Heart left ventricle (tissue), 16 donors: ENCODE measurements at places on chromosomes 3 and 15. TPM values are rescaled to one million over a fixed set of nuclear protein-coding genes. Genes with fewer than 3 reads are reported as not detected.

PRRT3 gene
- 0.44 TPM for polyA plus RNA-seq

PTPRG gene
- polyA plus RNA-seq, result 8.0 TPM

TMEM41A gene
- polyA plus RNA-seq, result 13.5 TPM

C3orf49 gene
- not detected for polyA plus RNA-seq

GCNT3 gene
- not detected for polyA plus RNA-seq

CYB561D2 gene
- 18.6 TPM for polyA plus RNA-seq

ZPLD1 gene
- not detected for polyA plus RNA-seq

ZNF592 gene
- polyA plus RNA-seq, result 9.7 TPM

PTX3 gene
- 0.30 TPM for polyA plus RNA-seq

TIGIT gene
- 0.04 TPM for polyA plus RNA-seq

BNC1 gene
- 0.11 TPM for polyA plus RNA-seq

GPR149 gene
- not detected for polyA plus RNA-seq

RLBP1 gene
- not detected for polyA plus RNA-seq
